ENCODE measurements at places on chromosomes 12 and 14.
A peak's percentile ranks its signal among the peaks of the same experiment; 100 is the strongest.

GRCh38 chr14:73935666-73936065 is 14.2 kb downstream of the FAM161B start:
- no peak for DNase-seq

GRCh38 chr14:101849125-101849524 is 87.6 kb downstream of the PPP2R5C start:
- no peak for DNase-seq

- DNase-seq, result no peak
These were observed 21.8 kb upstream of the SMCO2 start for GRCh38 chr12:27424631-27425230.

- DNase-seq, result no peak
These were observed 3.8 kb downstream of the ETV6 start for GRCh38 chr12:11653215-11653753.

- DNase-seq, result no peak
These were observed 17.2 kb downstream of the PTGES3 start for GRCh38 chr12:56670836-56671235.

DNA sequence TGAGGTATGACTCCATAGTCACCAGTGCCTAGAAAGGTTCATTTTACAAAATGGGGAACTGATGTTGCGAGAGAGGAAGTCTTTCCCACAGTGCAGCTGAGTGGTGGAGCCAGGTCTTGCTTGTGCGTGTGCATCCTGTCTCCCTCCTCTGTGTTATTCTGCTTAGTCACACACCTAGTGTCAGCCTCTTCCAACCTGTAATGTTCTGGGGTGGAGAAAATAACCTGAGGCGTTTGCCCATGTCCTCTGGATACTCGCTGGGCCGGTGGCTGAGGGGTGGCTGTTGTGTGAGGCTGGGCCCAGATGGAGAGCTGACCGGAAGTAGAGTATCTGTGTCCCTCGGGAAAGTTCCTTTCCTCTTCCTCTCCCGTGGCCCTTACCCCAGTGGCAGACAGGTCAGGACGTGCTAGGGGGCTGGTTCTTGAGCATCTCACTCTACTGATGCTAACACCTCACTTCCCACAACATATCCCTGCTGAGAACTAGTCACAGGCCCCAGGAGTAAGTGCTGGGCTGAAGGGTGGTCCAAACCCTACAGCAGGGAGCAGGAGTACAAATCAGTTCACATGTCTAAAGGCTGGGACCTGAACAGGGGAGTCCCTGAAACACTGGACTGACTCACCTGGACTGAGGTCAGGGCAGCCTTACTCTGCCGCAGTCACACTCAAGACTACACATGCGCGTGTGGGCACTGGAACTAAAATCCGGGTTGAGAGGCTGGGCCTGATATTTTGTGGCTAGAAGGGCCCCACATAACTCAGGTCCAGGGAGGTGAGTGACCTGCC is 7.0 kb downstream of the MLF2 start:
- DNase-seq, result no peak

DNA sequence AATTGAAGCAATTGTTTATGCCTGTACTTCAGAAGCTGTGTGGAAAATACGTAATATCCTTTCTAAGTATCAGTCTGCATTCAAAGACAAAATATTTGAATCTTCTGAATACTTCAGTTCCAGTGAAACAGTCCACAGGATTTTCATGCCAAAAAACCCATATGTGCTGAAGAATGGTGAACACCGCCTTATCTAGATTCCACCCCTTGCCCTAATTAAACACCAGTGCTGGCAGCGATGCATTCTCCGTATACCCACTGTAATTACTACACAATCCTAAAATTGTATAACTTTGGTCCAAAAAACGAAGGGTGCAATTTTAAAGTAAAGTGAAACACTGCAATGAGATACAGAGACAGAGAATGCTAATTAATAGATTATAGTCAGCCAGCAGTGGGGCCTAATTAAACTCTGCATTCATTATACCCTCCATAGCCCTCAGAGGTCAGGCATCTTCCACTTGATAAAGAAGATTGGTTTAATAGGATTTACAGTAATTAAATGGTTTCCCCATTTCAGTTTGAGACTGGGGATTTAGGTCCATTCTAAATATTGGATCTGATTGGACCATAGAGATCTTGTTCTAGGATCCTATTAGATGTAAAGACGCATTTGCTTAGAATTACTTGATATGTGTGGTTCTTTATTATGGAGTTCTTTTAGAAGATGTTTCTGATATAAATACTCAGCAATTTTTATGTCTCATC is 43.9 kb downstream of the ERC1 start:
- no peak for DNase-seq

DNA sequence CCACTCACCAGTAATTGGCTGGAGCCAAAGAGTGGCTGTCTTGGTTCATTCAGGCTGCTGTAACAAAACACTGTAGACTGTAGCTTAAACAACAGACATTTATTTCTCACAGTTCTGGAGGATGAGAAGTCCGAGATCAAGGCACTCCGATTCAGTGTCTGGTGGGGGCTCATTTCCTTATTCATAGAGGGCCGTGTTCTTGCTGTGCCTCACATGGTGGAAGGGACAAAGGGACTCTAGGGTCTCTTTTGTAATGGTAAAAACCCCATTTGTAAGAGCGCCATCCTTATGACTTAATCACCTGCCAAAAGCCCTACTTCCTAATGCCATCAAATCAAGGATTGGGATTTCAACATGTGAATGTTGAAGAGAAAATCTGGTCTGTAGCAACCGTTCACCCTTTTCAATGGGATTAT is 34.7 kb upstream of the CDKN3 start:
- DNase-seq, result no peak

DNA sequence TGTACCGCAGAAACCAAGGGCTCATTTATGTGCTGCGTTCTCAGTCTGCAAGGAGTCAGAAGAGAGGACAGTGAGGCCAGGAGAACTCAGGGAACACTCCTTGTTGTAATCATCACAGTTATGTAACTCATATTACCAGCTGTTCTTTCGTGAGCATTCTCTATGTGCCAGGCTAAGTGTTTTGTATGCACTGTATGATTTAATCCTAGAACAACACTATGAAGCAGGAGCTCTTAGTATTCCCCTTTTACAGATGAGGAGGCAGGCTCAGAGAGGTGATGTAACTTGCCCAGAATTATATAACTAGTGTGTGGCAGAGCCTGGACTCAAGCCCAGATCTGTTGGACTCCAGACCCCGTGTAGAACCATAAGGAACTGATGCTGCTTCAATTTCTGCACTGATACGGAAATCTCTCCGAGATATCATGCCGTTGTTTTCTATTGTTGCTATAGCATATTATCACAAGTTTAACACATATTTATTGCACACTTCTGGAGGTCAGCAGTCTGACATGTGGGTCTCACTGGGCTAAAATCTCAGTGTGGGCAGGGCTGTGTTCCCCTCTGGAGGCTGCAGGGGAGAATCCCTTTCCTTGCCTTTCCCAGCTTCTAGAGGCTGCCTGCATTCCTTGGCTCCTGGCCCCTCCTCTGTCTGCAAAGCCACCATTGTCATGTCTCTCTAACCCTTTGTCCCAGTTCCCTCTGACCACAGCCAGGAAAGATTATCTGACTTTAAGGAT is 16.3 kb upstream of the CD9 start:
- no peak for DNase-seq

GRCh38 chr14:72948481-72949138 is 22.3 kb downstream of the DCAF4 start:
- peak; percentile 36 for DNase-seq

GRCh38 chr14:31401369-31401932 is 18.9 kb downstream of the HEATR5A start:
- no peak for DNase-seq

GRCh38 chr14:102830474-102831045 is 53.3 kb downstream of the TRAF3 start:
- DNase-seq, result no peak

DNA sequence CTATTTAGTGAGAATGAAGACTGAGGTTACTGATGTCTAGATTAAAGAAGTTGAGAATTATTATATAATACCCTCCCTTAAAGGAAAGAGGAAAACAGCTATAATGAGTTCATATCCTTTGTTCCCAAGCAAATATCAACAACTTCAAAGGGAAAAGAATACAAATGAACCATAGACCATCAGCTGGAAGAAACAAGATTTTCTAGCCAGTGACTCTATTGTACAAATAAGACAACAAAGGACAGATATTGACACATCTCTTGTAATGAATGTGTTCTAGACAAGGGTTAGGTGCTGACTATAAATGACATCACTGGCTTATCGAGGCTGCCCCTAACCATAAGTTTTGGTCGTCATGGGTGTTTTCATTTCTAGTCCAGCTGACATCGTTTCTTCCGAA is 48.2 kb downstream of the SLC38A4 start:
- DNase-seq, result no peak

GRCh38 chr14:92039063-92039718 is 668 bp downstream of the TRIP11 start:
- no peak for DNase-seq

DNA sequence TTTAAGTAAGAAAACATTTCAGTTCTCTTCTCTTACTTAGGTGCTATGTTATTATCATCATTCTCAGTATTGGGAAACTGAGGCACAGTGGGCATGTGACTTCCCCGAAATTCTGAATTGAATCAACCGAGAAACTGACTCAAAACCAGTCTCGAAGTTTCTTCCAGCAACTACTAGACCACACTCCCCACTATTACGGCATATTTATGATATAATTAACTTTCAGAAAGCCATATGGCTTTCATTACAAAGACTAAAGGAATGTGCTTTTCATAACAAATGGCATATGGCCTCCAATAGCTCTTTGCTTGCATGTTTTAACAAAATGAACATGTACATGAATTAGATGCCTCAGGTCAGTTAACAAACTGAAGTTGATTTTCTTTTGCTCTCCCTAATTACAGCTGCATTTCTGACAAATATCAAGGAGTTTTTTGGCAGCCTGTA is 182.9 kb upstream of the SLC38A2 start:
- DNase-seq, result no peak

DNA sequence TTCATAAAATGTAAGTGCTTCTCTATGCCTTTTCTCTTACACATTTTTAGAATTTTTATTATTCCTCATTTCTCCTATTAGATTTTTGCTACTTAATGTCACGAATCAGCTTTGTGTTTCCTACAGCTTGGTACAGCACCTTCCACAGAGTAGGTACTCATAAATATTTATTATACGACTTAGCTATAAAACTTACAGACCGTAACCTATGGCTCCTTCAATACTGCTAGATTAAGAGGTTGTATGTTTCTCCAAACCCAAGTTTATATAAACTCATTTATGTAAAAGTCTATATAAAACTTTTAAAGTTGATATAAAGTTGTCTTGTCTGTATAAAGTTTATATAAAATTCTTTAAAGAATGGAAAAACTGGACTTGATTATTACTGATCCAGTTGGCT is 11.5 kb downstream of the NFYB start:
- DNase-seq, result no peak

DNA sequence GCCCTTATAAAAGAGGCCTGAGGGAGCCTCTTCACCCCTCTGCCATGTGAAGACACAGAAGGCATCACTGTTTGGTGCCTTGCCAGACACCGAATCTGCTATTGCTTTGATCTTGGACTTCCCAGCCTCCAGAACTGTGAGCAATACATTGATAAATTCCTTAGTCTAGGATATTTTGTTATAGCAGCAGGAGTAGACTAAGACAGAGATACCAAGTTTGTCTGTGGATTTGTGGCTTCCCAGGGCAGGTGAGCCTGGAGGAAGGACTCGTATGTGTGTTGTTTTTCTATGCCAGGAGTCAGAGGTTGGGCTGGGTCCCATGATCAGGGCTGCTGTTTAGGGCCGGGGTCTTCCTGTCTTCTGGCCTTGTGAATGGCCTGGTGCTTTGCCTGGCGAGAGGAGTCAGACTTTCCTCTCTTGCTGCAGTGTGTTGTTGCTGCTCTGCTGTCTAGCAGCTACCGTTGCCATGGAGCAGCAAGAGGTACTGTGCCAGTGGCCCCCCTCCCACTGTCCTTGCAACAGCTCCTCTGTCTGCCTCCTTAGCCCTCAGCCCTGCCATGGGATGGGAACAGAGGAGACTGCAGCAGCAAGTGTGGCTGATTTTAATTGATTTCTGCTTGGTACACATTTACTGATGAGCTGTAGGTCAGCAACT is 111.2 kb downstream of the CHST11 start:
- no peak for DNase-seq

- DNase-seq, result no peak
These were observed 26.5 kb upstream of the SLC15A5 start for GRCh38 chr12:16303939-16304338.

GRCh38 chr12:26031827-26032226 is 73.3 kb downstream of the RASSF8 start:
- no peak for DNase-seq

- no peak for DNase-seq
These were observed 94.0 kb upstream of the RMST start for GRCh38 chr12:97368462-97369163.

DNA sequence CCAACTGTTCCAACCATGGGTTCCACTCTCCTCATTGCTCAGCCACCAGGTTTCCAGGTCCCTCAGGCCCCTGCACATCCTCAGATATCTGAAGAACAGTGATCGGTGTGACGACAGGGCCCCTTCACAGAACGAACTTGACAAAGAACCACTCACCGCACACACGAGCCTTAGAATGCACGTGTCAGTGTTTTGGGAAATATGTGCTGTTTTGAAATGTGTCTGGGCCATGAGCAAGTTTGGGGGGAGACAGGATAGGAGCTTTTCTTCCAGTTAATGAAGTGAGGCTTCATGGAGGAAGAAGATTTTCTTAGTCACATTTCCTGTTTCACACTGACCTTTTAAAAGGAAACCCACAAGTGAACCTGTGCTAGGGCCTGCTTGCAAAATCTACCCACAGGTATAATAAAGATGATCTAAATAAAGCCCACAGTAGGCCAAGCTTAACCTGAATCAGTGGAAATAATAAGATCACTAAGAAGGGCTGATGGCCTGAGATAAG is 58.6 kb downstream of the ZFP36L1 start:
- peak; percentile 19 for DNase-seq

GRCh38 chr12:124581307-124582107 is 14.1 kb upstream of the NCOR2 start:
- DNase-seq, result no peak

DNA sequence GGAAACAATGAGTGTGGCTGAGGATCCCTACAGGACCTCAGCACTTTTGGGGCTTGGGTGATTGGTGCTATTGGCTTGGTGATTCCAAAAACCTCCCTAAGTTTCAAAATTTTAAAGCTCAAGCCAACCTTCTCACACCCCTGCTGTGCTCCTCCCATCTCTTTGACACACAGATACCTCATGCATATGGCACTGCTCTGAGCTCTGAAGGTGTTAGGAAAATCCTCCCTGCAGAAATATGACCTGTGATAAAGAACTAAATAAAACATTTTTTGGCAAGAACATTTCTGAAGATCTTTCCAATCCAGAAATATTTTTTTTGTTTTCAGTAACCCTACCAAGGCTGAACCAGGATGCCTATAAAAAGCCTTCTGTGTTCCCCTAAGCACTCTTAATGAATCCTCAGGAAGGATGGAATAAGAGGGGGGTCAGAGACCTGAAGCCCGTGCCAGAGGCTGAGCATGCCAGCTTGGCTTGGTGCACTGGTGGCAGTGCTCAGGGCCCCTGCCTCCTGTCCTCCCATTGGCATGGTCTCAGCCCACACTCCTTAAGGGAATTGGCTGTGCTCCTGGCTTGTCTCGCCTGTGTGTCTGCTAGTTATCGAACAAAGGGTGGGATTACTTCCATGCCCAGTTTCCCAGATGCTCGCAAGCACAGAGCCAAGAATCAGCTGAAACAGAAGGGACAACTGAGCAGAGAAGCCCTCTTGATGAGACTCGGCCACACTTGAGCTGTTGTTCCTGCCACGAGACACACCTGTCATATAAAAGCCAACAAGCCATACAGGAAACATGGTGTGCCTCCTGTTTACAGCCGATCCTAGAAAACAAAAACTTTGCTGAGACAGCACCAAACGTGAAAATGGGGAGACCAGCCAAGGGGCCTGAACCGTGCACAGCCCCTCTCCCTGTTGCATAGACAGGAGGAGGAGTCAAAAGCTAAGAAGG is 132.7 kb upstream of the EEA1 start:
- no peak for DNase-seq

- DNase-seq, result no peak
These were observed 158.1 kb upstream of the RFLNA start for GRCh38 chr12:124136796-124137195.

Measured in activated CD4-positive, alpha-beta T cell treated with anti-CD3 and anti-CD28 coated beads for 1 hour (primary cell).